ENCODE measurements at places on chromosomes 13 and 19. TPM values are rescaled to one million over a fixed set of nuclear protein-coding genes. Genes with fewer than 3 reads are reported as not detected.

The SHD gene
- not detected for polyA plus RNA-seq

The ODAD3 gene
- polyA plus RNA-seq, result not detected

The RDH8 gene
- polyA plus RNA-seq, result not detected

The DIRAS1 gene
- polyA plus RNA-seq, result not detected

The FBL gene
- polyA plus RNA-seq, result 166 TPM

The TEX101 gene
- polyA plus RNA-seq, result not detected

The B3GNT8 gene
- polyA plus RNA-seq, result 1.3 TPM

The FFAR1 gene
- not detected for polyA plus RNA-seq

The ETV2 gene
- polyA plus RNA-seq, result 0.68 TPM

The C19orf12 gene
- 68.3 TPM for polyA plus RNA-seq

DNA sequence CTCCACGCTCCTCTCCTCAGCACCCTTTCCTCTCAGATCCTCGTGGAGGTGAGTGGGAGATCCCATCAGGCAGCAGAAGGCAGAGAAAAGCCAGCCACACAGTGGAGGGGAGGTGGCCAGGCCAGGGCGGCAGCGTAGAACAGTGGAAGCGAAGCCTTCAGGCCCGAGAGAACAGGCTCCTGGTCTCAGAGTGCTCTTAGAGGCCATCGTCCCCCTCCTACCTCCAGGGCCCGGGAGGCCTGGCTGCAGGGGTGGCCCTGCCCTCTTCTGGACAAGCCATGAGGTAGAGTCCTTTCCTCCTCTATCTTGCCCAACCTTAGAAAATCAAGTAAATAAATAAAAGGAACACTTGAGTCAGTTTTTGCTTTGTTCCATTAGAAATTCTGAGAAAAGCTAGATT is 202.0 kb downstream of the KATNAL1 start:
- H3K27me3 ChIP-seq, result peaks cover 5% of the 10 kb centered on the region
- no peaks in the 10 kb centered on the region for H3K4me1 ChIP-seq
- no peak for DNase-seq
- H3K36me3 ChIP-seq, result no peaks in the 10 kb centered on the region
- no peak overlapping the region for H3K27ac ChIP-seq

DNA sequence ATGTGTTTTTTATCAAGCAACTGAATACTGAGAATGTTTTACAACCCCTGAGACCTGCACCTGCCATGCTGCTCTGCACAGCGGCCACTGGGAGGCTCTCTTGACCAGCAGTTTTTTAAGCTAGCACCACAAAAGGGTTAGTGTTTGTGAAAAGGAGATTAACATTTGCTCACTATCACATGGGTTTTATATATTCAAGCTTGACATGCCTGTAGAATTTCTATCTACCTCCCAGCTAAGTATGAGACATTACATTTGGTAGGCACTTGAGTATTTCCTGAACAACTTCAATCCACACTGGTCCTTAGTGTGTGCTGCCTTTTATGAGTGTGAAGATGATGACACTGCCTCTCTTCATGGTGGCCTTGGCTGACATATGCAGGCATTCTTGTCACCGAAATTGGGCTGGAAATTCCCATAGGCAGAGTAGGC is 1238.9 kb downstream of the UQCRFS1 start:
- no peak for DNase-seq
- no peaks in the 10 kb centered on the region for H3K4me1 ChIP-seq
- H3K27me3 ChIP-seq, result peaks cover 2% of the 10 kb centered on the region
- H3K36me3 ChIP-seq, result no peaks in the 10 kb centered on the region
- H3K4me3 ChIP-seq, result no peak overlapping the region

DNA sequence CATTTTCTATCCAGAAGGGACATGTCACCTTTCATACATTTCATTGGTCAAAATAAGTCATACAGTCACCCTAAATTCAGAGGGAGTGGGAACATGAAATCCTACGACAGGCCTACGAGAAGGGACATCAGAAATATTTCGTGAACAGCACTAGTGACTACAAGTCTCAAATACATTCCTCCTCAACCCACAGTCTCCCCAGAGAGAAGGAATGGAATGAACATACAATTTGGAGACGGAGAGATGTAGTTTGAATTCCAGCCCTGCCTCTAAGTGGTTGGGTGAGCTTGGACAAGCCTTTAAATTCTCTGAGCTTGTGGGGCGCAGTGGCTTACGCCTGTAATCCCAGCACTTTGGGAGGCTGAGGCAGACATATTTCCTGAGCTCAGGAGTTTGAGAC is 9.9 kb downstream of the SERTM1 start:
- no peaks in the 10 kb centered on the region for H3K4me1 ChIP-seq
- H3K36me3 ChIP-seq, result no peaks in the 10 kb centered on the region
- no peak for DNase-seq
- H3K27me3 ChIP-seq, result no peaks in the 10 kb centered on the region

DNA sequence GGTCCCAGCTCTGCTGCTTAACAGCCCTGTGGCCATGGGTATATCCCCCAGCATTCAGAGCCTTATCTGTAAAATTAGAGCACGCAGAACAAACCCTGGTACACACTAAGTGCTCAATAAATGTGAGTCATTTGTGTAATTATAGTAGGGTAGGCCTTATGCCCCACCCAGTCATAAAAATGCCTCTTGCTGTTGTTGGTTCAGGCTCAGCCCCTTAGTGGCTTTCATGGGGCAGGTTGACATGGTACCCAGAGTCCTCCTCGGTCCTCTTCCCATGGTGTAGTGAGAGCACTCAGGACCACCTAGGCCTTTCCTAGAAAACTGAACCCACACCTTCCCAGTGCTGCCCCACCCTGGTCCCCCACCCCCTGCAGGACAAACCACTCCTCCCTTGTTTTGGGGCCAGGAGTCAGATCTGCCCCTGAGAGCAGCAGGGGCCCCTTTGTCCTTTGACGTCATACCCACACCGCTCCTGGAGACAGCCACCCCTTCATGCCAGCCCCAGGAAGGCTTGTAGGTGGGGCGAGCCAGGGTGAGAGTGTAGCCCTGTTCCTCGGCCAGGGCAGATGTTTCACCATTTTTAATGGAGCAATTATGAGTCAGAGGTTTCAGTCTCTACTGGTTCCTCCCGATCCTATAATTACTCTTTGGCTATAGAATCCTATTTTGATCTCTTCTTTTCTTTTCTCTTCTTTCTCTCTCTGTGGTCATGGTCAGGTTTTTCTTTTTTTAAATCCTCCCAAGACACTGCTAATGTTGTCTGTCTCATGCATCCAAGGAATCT is 36.8 kb downstream of the ACTN4 start:
- peak overlapping the region; percentile 70 for H3K4me3 ChIP-seq
- H3K4me1 ChIP-seq, result peaks cover 96% of the 10 kb centered on the region
- H3K27me3 ChIP-seq, result peaks cover 10% of the 10 kb centered on the region
- DNase-seq, result peak; percentile 56

DNA sequence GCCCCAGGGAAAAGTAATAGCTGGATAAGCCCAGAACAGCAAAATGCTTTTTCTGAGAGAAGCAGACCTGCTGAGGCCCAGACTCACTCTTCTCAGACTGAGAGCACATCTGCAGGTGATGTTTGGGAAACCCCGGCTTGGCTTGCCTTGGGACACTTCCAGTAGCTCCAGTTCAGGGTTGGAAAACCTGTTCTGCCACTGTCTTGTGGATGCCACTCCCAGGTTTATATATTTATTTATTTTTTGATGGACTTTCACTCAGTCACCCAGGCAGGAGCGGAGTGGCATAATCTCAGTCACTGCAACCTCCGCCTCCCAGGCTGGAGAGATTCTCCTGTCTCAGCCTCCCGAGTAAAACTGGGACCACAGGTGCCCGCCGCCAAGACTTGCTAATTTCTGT is 8.0 kb upstream of the SMARCA4 start:
- DNase-seq, result no peak
- no peaks in the 10 kb centered on the region for H3K27me3 ChIP-seq
- H3K4me3 ChIP-seq, result no peak overlapping the region

GRCh38 chr13:22126433-22127021 is 455.7 kb downstream of the FGF9 start:
- H3K27ac ChIP-seq, result peak overlapping the region; percentile 1
- H3K4me1 ChIP-seq, result peaks cover 22% of the 10 kb centered on the region
- H3K36me3 ChIP-seq, result no peaks in the 10 kb centered on the region
- peak; percentile 9 for DNase-seq
- H3K4me3 ChIP-seq, result no peak overlapping the region

DNA sequence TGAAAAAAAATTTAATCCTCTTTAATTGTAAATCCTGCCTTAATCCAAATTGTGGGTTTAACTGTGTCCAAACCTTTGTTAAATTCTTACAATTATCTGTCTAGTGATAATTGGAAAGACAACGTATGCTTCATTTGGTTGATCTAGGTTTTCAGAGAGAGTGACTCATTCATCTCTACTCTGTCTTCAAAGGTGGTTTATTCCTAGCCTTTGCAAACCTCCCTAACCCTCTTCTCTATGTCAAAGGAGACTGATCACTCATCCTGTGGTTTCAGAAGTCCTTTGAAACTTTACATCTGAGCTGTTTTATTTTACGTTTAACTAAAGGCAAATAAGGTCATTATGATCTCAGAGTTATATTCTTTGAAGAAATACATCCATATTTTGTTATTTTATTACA is 8.8 kb upstream of the OXGR1 start:
- no peak overlapping the region for H3K27ac ChIP-seq
- no peaks in the 10 kb centered on the region for H3K27me3 ChIP-seq
- H3K36me3 ChIP-seq, result no peaks in the 10 kb centered on the region

DNA sequence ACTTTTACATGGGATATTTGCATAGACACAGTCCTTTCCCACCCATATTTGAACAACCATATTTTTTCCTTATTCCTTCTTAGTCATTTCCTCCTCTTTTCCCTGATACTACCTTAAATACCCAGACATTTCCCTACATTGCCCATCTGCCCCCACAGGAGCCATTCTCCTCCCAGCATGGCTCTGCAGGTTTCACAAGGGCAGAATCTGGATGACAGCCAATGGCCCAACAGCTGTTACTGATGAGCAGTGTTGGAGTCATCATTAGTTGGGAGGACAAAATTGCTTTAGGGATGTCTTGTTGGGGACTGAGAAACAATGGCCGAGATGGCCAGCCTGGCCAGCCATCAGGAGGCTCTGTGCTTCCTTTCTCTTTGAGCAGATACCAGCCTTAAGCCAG is 209.5 kb downstream of the KLF5 start:
- no peak overlapping the region for H3K27ac ChIP-seq
- peaks cover 3% of the 10 kb centered on the region for H3K27me3 ChIP-seq

DNA sequence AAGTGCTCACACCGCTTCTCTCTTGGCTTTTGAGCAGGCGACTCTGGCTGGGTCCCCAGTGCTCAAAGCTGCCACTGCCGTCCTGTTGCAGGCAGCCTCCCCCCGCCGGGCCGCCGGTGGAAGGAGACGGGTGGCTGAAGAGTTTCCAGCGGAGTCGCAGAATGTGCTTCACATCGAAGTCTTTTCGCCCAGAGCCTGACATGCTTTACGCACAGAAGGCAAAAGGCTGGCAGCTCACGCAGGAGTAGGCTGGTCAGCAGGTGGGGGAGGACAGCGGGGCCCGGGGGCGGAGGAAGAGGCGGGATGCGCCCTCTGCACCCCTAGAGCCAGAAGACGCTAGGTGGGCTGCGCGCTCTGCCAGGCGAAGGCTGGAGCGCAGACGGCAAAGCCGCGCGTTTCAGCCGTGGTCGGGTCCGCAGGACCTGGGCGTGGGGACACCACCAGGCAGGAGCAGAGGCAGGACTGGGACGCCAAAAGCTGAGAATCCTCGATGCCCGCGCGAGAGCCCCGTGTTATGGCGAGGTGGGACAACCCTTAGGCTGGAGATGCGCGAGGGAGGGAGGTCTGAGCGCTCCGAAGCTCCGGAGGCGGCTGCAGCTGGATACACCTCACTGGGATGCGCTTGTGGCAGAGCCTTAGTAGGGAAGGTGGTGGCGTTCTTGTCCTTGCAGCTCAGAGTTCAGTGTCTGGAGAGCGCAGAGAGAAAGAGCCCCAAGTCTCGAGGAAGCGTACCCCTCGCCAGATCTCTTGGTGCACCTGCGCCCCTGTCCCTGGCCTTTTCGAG is at the start of gene ATXN8OS:
Gene ATXN8OS (plus strand): TSS at position 329 of the 784 bp plus-strand sequence.
- H3K4me3 ChIP-seq, result no peak within 1 kb of the TSS
- H3K4me1 ChIP-seq, result no peaks in the 10 kb centered on the region
- no peaks in the 10 kb centered on the region for H3K36me3 ChIP-seq
- H3K27me3 ChIP-seq, result no peaks in the 10 kb centered on the region
- no peak for DNase-seq

GRCh38 chr13:23463661-23464060 is 30.2 kb upstream of the SACS start:
- peaks cover 4% of the 10 kb centered on the region for H3K27me3 ChIP-seq
- DNase-seq, result no peak
- peaks cover 19% of the 10 kb centered on the region for H3K4me1 ChIP-seq
- H3K4me3 ChIP-seq, result no peak overlapping the region
- H3K27ac ChIP-seq, result no peak overlapping the region
- H3K36me3 ChIP-seq, result no peaks in the 10 kb centered on the region

- H3K27ac ChIP-seq, result no peak overlapping the region
- peaks cover 12% of the 10 kb centered on the region for H3K36me3 ChIP-seq
- no peak for DNase-seq
- no peak overlapping the region for H3K4me3 ChIP-seq
- no peaks in the 10 kb centered on the region for H3K27me3 ChIP-seq
Measured at GRCh38 chr13:99809496-99809895, 162.1 kb downstream of the ZIC5 start.

- DNase-seq, result no peak
- H3K27me3 ChIP-seq, result no peaks in the 10 kb centered on the region
- H3K4me3 ChIP-seq, result no peak overlapping the region
- H3K27ac ChIP-seq, result no peak overlapping the region
Measured at GRCh38 chr13:33721724-33722123, 96.2 kb upstream of the RFC3 start.

GRCh38 chr13:95921485-95921884 is 131.7 kb downstream of the UGGT2 start:
- no peak for DNase-seq
- H3K4me1 ChIP-seq, result no peaks in the 10 kb centered on the region
- H3K36me3 ChIP-seq, result no peaks in the 10 kb centered on the region
- H3K27ac ChIP-seq, result no peak overlapping the region
